ENCODE measurements at places on chromosomes 6 and 20.
A peak's percentile ranks its signal among the peaks of the same experiment; 100 is the strongest.

- DNase-seq, result no peak
These were observed 185.1 kb downstream of the DTNBP1 start for GRCh38 chr6:15477746-15478145.

DNA sequence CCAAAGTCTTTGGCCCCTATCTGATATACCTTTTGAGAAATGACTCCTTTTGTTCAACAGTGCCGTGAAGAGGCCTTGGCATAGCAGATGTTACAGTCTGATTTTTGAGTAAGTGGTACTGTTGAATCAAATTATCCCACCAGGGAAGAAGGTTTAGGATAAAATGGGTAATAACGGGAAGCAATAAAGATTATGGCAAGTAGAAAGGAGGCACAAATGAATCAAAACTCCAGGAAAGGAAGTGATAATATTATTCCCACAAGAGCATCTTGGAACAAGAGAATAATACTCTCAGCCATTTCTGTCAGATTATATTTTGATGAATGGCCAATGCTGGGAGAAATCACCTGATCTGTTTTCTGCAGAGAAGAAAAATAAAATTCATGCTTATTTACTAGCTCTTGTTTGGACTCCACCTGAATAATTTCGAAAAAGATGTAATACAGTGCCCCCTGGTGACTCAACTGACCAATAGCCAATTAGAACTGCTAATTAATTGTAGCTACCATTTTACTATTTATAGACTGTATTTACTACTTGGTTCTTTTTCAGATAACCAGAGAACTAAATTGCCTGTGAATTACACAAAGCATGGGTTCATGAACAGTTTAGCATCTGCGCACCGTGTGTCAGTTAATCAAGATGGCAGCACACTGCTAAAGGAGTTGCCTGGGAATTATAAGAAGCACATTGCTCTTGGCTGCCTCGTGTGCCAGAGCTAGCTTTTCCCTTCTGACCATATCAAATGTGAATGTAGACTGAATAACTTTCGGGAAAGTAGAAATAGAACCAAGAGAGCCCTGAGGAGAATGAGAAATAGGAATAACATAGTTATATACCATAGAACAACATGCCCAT lies 78.5 kb upstream of the TRDN start:
- DNase-seq, result peak; percentile 7

DNA sequence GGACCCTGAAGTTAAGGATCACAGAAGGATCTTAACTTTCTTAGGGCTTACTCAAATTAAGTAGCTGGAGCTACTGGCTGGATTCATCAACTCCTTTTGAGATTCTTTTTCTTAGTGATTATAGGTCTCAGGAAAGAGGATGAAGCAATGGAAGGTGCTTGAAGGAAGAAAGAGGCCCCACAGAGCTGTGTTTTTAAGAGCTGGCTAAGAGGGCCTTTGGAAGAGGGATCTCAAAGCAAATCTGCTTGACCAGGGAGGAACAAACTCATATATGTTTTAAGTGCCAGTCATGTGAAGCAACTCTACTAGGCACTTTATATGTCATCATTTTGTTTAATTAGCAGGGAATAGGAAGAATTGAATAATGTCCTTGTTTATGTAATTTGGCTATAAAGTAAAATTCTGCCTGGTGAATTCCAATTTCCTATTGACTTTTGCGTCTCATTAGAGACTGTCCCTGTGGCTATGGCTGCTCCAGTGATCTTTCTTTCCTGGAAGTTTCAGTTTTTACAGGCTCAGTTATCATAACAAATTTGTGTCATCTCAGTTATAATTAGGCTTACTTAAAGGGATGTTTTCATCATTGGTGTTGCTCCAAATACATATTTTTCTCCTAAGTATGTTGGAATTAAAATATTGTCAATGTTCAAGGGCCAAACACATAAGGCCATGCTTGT lies 222.8 kb upstream of the CITED2 start:
- peak; percentile 32 for DNase-seq

- peak; percentile 22 for DNase-seq
These were observed 79.5 kb downstream of the CTNNBL1 start for GRCh38 chr20:37773291-37773826.

GRCh38 chr6:161349886-161350285 lies 76.0 kb upstream of the AGPAT4 start:
- no peak for DNase-seq

DNA sequence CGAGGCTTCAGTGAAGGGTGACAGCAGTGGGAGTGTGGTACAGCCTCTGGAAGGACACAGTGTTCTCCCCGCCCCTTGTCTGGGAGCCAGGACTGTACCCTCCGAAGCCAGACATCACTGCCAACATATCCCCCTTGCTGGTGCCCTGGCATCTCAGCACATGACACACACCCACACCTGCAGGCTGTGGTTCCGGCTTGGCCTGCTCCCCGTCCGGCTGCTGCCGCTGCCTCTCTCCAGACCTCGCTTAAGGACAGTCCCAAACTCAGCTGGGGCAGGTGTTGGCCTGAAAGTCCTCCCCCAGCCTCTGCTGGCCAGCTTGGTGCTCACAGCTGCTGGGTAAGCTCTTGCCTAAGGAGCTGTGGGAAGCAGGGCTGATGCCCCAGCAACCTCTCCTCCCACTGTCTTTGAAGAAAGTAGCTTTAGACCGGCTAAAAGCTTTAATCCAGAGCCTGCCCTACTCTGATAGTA lies 7.0 kb downstream of the EMILIN3 start:
- DNase-seq, result no peak

DNA sequence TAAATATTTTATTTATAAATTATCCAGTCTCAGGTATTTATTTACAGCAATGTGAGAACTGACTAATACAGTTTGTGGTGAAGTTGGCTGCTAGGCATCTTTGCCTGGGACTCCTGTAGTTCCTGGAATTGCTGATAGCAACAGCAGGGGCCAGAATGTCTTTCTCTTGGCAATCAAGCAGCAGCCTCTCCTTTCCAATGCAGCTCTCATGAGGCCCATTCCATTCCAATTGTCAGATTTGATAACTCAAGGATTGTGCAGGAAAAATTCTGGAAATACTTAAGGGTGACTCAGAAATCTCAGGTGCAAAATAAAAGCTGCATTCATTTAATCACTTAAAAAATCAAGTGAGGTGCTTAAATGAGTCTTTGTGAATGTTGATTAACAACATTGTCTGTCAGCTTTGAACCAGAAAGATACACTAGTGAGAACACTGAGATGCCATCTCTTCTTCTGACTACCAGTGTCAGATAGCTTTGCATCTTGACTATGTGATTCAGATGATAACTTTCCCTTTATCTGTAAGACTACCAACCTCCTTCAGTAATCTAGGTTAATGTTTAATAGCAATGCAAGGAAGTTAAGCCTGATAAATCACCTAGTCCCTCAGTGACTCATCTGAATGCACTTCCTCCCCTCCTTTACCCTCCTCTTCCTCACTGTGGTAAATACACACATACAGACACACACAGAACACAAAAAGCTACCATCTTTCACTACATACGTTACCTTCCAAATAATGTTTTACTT lies 32.1 kb upstream of the COL21A1 start:
- peak; percentile 69 for DNase-seq

GRCh38 chr6:42158011-42158410 lies 15.2 kb upstream of the GUCA1A start:
- peak; percentile 77 for DNase-seq

DNA sequence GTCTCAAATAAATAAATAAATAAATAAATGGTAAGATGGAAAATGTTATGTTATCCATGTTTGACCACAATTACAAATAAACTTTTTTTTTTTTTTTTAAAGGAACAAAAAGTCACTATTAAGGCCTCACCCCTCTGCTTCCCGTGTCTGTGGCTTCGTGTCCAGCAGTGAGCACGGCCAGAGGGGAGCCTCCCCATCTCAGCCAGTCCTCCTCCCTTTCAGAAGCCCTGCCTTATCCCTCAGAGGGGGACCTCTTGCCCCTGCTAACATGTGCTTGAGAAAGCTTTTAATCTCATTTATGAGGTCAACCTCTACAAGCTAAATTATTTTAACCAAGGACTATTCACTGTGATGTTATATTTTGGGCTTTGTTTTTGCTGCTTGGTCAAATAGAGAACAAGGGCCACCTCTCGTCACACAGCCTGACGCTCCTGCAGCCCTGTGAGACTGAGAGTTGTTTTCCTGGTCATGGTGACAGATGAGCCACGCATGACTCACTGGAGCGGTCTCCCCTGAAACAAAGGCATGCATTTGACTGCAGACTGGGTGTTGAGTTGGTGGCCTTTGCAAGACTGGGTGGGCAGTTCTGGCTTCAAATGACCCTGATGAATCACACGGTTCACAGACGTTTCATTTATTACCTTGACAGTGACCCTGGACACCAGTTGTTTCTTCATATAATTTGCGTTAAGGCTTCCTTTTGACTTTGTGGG lies 131.8 kb downstream of the TIAM2 start:
- DNase-seq, result peak; percentile 47

GRCh38 chr20:703426-703825 lies 27.8 kb upstream of the SCRT2 start:
- DNase-seq, result no peak

DNA sequence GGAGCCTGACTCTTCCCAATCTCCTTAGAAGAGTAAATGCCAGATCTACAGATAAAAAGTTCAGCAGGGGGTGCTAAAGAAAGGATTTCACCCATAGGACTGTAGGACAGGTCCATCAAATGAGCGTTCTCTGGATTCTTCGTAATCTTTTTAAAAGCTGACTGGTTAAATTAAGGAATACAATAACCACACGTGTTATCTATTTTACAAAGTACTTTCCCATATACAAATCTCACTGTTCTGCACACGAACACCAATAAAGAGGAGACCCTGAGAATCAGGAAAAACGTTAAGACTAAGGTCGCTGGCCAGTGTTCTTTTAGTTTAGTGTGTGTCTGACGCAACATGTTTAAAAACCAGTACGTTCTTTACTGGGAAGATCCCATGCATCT lies 542 bp downstream of the TUBE1 start:
- DNase-seq, result peak; percentile 77

GRCh38 chr6:2990248-2990931 lies 9.3 kb upstream of the NQO2 start:
- DNase-seq, result peak; percentile 62

- DNase-seq, result no peak
These were observed 129.5 kb upstream of the SUPT3H start for GRCh38 chr6:45507186-45507585.

- DNase-seq, result peak; percentile 77
These were observed 224.9 kb downstream of the IBTK start for GRCh38 chr6:82022614-82023129.

DNA sequence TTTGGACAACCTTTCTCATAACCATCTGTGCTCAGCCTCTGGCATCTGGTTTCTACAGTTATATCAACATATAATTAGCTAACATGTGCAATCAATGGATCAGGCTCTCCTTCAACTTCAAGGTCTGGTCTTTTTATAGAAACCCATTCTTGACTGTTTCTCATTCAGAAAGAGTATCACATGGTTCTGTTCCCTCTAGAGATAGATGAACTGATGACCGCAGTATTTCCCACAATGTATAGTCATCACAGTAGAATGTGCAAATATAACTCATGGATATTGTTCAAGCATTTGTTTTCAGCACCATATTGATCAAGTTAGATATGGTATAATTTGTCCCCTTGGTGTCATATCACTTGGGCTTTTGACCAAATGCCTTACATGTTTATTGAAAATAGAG lies 656.2 kb downstream of the FRK start:
- DNase-seq, result no peak

DNA sequence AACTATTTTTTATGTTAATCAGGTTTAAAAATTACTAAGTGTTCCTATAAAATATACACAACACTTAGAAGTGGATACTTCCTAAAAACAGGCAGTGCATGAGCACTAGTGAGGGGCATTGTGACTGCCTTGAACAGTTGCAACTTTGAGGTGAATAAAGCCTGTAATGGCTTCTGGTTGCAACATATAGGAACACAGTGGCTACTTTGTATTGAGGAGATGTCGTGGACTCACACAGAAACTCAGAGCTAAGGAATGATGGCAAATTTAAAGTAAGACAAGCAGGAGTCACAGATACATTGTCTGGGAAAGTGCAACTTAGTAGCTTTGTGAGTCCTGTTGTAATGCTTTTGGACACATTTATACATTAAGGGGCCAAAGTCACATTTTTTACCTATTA lies 861 bp upstream of the HLA-A start:
- peak; percentile 33 for DNase-seq

- DNase-seq, result peak; percentile 58
These were observed 699.7 kb downstream of the DHX35 start for GRCh38 chr20:39661833-39662232.

- DNase-seq, result peak; percentile 86
These were observed at the start of gene SLC22A23 for GRCh38 chr6:3456898-3457709. TSS of gene SLC22A23 (minus strand) at chr6:3457050. CDS start at chr6:3456559, 491 bp downstream.

DNA sequence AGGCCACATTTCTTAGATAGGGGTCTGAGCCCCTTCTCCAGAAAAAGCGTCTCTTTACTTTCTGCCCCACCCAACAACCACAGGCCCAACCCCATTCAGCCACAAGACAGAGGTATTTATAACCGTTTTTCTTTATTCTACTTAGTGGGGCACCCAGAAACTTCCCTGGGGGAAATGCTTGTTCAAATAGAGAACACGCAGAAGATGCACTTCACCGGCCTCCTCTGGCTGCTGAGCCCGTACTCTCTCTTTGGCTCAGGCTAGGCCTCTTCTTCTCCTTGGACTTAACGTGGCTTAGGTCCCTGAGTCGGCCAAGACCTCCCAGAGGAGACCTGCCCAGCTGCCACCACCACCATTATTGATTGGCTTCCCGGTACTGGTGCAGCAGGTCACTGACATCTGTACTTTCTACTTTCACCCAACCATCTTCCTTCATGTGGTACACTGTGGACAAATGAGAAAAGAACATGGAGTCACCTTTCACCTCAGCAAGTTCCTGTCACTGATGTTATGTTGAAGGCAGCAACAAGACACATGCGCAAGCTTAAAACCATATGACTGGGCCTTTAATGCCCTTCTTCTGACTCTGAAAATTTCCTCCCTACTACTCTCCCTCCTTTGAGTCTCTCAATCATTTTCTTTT lies 2.2 kb upstream of the TAP2 start:
- no peak for DNase-seq

DNA sequence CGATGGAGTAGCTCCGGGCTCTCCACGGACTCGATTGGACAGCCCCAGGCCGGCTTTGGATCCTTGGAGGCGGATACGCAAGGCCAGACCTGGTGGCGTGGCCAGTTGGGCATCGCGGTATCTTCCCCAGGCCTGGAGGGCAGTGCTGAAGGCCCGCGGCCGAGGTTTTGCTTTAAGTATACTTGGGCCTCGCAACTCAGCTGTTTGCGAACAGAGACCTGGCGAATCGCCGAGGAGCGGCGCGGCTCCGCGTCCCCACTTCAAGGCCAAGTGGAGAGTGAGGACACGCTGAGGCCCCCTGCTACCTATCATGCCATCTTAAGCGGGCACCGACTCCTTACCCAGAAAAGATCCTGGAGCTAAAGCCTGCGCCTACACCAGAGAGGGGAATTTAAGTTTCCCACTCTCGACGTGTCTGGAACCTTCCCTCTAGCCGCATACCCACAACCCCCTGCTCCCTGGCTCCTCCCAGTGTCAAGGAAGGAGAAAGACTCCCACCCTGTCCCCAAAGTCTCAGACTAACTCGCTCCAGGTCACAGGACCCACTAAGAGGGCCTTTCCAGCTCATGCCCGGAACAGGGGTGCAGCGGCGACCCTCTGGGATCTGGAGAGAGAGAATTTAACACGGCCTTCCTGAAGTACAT lies 4.1 kb downstream of the LINC00237 start:
- DNase-seq, result no peak
